ENCODE measurements at places on chromosomes 6 and 20. TPM values are rescaled to one million over a fixed set of nuclear protein-coding genes. Genes with fewer than 3 reads are reported as not detected.
A peak's percentile ranks its signal among the peaks of the same experiment; 100 is the strongest.

DNA sequence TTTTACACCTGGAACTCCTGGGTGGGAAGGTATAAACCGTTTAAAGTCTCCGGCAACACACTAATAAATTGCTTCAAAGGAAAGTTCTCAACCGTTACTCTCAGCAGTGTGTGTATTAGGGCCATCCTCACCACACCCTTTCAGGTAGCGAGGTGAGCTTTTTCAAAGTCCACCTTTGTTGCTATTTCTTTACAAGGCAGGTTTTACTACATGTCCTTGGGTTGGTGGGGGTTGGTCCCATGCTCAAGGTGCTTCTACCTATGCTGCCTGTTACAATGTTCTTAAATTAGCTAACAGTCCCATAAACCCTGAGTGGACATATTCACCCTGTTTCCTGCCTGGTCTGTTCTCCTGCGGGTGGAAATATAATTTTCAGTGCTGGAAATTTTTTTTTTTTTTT, 13.2 kb upstream of the OSER1 start:
- no peak overlapping the region for H3K4me3 ChIP-seq
- H3K36me3 ChIP-seq = no peaks in the 10 kb centered on the region
- peaks cover 5% of the 10 kb centered on the region for H3K4me1 ChIP-seq
- DNase-seq = no peak
- no peaks in the 10 kb centered on the region for H3K27me3 ChIP-seq

DNA sequence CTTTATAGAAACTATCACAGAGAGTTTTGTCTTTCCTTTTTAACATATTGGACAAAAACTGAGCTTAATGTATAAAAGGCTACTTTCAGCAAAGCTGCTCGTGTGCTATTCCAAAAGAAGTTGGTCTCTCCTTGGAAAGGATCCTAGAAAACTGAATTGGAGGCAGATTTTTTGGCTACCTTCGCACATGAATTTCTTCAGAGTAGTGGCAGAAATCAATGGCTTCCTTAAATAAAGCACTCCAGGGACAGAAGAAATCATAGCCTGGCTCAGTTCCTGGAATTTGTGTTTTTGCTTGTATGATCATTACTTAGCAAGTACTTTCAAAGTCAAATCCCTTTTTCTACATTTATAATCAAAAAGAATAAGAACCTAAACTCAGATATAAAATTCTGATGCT, 780.3 kb downstream of the PHF3 start:
- no peaks in the 10 kb centered on the region for H3K4me1 ChIP-seq
- H3K36me3 ChIP-seq = peaks cover 1% of the 10 kb centered on the region
- no peaks in the 10 kb centered on the region for H3K27me3 ChIP-seq
- H3K27ac ChIP-seq = no peak overlapping the region
- DNase-seq = no peak
- H3K4me3 ChIP-seq = no peak overlapping the region

STMND1 gene
- not detected for total RNA-seq

OR11A1 gene
- not detected for total RNA-seq

- H3K27me3 ChIP-seq = no peaks in the 10 kb centered on the region
- H3K27ac ChIP-seq = peak overlapping the region; percentile 76
- H3K36me3 ChIP-seq = peaks cover 19% of the 10 kb centered on the region
- H3K4me1 ChIP-seq = peaks cover 32% of the 10 kb centered on the region
- H3K4me3 ChIP-seq = peak overlapping the region; percentile 52
- no peak for DNase-seq
Observed at GRCh38 chr6:137117581-137117980, 55.9 kb downstream of the IL22RA2 start.

OXT gene
- total RNA-seq = not detected

BCAS1 gene
- total RNA-seq = not detected

- DNase-seq = no peak
- no peak overlapping the region for H3K4me3 ChIP-seq
- no peak overlapping the region for H3K27ac ChIP-seq
- H3K27me3 ChIP-seq = no peaks in the 10 kb centered on the region
Observed at GRCh38 chr6:2109796-2110195, 135.6 kb downstream of the GMDS start.
